ENCODE measurements at places on chromosomes 6 and 20.
A peak's percentile ranks its signal among the peaks of the same experiment; 100 is the strongest.

GRCh38 chr20:31972471-31973021 is 4.6 kb downstream of the XKR7 start:
- DNase-seq, result no peak

GRCh38 chr6:130293800-130294199 is 71.0 kb upstream of the SAMD3 start:
- no peak for DNase-seq

- no peak for DNase-seq
Observed at GRCh38 chr6:106535012-106535411, 94.3 kb downstream of the RTN4IP1 start.

- DNase-seq, result no peak
Observed at GRCh38 chr6:38349221-38349620, 290.5 kb downstream of the BTBD9 start.

GRCh38 chr20:14069796-14070195 is 74.5 kb downstream of the MACROD2 start:
- DNase-seq, result no peak

- DNase-seq, result no peak
Observed at GRCh38 chr6:155263373-155264063, at the start of gene CLDN20. CLDN20 (plus strand) TSS chr6:155264013; CDS start chr6:155275720, 11,707 bp downstream.

GRCh38 chr20:54454982-54455381 is 20.4 kb upstream of the DOK5 start:
- DNase-seq, result no peak

GRCh38 chr6:21648475-21649050 is 55.0 kb downstream of the SOX4 start:
- DNase-seq, result no peak

- no peak for DNase-seq
Observed at GRCh38 chr20:40980828-40981310, 47.8 kb upstream of the TOP1 start.

- DNase-seq, result no peak
Observed at GRCh38 chr6:79518842-79519241, 18.4 kb downstream of the LCA5 start.

- DNase-seq, result no peak
Observed at GRCh38 chr6:154893917-154894316, 101.2 kb upstream of the TIAM2 start.

- DNase-seq, result no peak
Observed at GRCh38 chr20:50774515-50774914, 20.3 kb upstream of the BCAS4 start.

- no peak for DNase-seq
Observed at GRCh38 chr20:50335105-50335504, 144.5 kb downstream of the CEBPB start.

DNA sequence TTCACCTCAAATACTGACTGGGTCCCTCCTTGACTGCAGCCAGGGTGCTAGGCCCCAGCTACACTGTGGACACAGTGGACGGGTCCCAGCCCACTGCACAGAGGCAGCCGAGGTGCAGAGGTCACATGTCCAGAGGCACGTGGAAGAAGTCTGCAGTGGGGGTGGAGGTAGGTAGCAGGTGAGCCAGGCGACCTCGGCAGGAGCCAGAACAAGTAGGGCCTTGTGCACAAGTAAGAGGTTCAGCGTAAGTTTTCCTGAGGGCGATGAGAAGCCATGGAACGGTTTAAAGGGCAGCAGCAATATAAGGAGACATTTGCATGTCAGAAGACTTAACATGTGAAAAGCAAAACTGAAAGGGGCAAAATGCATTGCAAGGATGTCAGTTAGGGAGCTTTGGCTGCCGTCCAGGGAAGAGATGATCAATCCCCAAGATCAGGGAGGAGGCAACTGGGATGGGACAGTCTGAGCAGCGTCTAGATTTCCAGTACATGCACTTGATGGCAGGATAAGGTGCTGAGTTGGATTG is 49.7 kb upstream of the SNX9 start:
- DNase-seq, result no peak

GRCh38 chr6:11043961-11044711 is at the start of gene ELOVL2:
ELOVL2 (minus strand) TSS chr6:11044305; CDS start chr6:11044230, 75 bp downstream.
- DNase-seq, result peak; percentile 23

- DNase-seq, result no peak
Observed at GRCh38 chr6:24910331-24910960, 25.3 kb downstream of the RIPOR2 start.

DNA sequence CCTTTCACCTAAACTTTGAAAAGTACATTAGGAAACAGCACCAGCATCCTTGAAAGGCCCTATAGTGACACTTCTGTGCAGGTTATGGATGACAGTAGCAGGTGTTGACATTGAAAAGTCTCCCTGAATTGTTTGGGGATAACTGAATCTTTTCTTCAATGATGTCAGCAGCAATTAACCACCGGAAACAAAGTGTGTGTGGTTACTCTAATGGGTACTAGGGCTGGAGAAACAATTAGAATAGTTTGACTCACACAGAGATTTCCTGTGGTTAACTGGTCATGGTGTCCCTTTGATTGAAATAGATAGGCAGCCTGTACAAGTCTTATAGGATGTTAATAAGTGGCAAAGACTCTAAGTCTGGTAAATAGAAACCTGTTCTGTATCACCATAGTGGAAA is 189.1 kb downstream of the TBX18 start:
- DNase-seq, result no peak

DNA sequence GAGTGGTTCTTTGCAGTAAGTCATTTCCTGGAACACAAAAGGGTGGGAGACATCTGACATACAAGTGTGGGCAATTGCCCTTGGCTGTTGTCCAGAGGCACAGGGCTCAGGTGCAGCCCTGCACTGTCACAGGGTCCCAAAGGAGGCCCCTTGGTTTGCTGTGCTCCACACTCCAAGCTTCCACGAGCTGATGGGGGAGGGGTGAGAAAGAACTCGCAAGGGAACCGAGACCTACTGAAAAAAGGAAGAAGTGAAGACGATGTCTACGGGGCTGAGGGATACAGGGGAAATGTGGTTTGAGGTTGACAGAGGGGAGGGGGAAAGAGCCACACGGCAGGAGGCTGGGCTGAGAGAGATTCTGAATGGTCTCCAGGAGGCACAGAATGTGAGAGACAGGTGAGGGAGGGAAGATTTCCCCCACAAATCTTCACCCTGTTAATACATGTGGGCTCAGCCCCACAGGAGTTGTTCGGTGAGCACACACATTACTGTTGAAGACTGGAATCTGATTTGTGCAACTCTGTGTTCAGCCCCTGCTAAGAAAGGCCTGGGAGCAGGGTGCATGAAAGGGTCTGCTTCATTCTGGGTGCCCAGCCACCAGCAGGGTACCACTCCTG is 123.4 kb downstream of the LY86 start:
- DNase-seq, result peak; percentile 54

- DNase-seq, result no peak
Observed at GRCh38 chr6:109961611-109962041, 16.5 kb upstream of the GPR6 start.

- DNase-seq, result no peak
Observed at GRCh38 chr6:142796571-142796970, 148.4 kb downstream of the HIVEP2 start.

GRCh38 chr6:15977050-15977449 is 151.8 kb upstream of the MYLIP start:
- DNase-seq, result no peak

- no peak for DNase-seq
Observed at GRCh38 chr6:152078804-152079203, 271.3 kb downstream of the ESR1 start.

DNA sequence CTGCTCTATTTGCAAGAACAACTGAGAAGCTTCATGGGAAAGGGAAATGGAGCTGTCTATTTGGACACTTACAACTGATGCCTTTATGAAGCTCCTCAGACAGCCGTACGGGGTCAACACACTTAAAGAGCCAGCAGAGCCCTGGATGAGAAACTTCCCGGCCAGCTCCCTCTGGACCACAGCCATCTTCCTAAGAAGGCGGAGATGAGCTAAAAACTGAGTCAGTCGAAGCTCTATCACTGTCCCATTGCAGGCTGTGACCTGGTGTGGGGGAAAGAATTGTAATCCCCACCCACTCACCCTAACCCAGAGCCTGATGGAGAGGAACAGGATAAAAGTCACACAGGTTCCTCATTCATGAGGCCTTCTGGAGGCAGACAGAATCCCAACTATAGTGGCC is 360.4 kb upstream of the JARID2 start:
- no peak for DNase-seq

DNA sequence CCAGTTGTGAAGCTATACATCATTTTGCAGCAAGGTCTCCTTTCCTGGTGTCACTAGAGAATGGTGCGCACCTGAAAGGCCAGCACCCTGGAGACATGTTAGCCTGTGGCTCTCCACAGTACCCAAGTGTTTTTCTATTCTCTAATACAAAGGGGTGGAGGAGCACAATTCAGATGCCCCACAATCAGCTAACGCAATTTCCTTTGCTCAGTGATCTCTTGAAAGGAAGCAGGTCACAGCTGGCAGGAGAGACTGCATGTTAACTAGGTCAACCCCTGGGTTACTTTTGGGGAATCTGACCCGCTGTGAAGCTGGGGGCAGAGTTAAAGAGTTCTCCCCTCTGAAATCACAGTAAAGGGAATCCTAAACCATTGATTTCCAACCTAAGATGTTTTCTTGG is 92.5 kb downstream of the B3GAT2 start:
- DNase-seq, result no peak

DNA sequence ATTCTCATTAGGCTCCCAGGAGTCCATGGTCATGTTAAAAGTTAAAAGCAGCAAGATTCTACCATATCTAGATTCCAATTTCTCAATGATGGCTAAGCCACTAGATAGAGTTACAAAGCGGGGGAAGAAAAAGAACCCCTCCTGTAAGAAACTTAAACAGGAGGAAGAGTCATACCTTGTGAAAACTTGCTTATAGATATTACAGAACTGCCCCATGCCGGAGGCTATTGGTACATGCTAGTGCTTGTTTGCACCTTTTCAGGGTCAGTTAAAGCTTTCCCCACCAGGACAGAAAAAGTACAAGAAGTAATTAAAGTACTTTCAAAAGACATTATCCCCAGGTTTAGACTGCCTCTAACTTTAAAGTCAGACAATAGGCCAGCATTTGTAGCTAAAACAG is 15.5 kb upstream of the GSTA3 start:
- no peak for DNase-seq

DNA sequence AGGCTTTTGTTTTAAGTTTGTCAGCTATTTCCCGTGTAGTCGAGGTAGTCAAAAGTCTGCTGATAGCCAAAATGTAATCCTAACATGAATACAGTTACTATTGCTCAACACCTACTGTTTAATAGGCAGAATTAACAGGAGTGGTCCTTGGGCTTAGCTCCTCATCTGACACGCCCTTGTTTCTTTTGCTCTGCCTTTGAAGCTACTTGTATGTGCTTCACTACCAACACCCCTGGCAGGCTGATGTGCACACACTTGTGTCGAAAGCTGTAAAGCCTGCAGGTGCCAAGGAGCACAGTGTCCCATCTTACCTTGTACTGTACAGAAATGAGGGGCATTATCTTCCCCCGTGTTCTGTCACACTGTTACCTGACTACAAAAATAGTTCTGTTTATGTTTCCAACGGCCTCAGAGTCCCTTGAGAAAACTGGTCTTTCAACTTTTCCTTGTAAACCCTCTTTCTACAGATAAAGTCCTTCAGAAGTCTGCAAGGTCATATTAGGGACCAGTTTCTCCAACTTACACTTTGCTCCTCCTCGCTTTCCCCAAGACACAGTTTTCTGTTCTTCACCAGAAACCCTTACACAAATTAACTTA is 9.3 kb downstream of the SDHAF4 start:
- no peak for DNase-seq

DNA sequence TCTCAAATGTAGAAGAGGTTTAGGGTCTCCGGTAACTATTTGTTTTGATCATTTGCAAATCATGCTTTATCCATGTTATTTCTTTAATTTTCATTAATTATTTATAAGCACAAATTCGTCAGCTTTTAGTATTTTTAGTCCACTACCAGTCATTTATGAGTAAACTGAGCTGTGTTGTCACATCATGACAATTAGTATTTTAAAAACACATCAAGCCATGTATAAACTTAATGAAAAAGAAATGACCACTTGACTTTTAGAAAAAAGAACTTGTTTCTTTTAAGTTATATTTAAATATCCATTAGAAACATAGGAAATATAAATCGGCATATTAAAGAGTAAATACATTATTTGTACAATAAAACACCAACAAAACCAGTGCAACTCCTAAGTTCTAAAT is 2.8 kb downstream of the NKX2-4 start:
- DNase-seq, result no peak

- no peak for DNase-seq
Observed at GRCh38 chr6:90536520-90536919, 50.4 kb downstream of the MAP3K7 start.

DNA sequence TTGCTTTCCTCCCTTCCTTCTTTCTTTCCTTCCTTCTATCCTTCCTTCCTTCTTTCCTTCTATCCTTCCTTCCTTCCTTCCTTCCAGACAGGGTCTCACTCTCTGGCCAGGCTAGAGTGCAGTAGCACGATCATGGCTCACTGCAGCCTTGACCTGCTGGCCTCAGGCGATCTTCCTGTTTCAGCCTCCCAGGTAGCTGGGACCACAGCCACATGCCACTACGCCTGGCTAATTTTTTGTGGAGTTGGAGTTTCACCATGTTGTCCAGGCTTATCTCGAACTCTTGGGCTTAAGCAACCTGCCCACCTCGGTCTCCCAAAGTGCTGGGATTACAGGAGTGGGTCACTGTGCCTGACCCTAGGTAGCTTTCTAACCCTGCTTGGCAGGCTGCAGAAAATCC is 12.2 kb upstream of the SEC63 start:
- no peak for DNase-seq

All from GM18507 (cell line).